ENCODE measurements at places on chromosomes 6 and 20.

DNA sequence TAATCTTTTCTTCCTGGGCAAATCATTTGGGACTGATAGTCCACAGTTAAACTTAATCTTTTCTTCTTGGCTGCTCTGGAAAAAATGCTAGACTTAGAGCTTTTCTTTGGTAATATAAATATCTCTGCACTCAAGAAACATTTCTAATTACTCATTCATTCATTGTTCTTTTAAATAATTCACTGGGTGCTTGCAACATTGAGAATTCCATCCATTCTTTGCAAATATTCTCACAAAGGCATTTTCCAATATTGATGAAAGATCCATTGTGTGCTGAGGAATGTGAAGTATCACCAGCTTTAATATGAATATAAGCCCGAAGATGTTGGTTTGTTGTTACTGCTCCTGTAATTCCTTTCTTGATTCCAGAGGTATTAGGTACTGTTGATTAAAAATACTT is 38.4 kb downstream of the AKAP7 start:
- no peak for DNase-seq

- no peak for DNase-seq
Observed at GRCh38 chr6:155223646-155224451, 40.0 kb upstream of the CLDN20 start.

DNA sequence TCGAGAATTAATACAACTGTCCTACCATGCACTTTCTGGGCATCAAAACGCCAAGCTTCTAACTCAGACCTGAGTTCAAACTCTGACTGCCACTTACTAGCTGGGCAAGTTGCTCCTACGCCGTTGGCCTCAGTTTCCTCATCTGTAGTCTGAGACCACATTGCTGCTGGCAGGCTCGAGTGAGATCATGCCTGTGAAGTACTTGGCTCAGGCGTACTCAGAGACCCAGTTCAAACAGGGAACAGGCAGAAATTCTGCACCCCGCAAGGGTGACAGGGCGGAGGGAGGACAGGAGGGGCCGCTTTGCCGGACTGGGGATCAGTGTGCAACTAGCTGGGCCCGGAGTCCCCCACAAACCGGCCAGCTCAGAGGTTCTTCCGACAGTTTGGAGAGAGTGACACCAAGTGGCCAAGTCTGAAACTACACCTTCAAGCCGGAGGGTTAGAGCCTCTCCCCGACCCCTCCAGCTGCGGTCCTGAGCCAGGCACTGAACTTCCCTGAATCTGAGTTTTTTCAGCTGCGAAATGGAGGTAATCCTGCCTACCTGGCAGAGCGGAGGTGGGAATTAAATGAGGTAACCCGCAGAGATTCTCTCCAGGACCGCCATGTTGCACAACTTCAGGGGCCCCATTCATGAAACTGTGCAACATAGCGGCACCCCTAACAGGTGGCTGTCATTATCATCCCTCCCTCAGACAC is 46.0 kb upstream of the PTPN1 start:
- peak; percentile 50 for DNase-seq

DNA sequence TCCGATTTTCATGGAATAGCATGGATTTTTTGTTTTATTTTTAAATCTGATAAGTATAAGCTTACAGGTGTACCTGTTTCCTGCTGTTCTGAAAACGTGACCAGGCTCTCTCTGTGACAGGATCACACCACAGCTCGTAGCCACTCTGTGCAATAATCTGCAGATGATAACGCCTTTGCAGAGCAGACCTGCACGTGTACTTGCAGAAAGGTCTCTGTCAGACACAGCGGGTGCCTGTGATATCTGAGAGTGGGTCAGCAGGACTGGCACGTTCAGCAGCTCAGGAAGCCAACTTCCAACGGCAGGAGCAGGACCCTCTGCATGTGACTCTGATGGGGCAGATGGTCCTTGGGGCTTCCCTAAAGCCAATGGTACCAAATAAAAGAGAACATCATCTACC is 68.6 kb upstream of the HDDC2 start:
- no peak for DNase-seq

DNA sequence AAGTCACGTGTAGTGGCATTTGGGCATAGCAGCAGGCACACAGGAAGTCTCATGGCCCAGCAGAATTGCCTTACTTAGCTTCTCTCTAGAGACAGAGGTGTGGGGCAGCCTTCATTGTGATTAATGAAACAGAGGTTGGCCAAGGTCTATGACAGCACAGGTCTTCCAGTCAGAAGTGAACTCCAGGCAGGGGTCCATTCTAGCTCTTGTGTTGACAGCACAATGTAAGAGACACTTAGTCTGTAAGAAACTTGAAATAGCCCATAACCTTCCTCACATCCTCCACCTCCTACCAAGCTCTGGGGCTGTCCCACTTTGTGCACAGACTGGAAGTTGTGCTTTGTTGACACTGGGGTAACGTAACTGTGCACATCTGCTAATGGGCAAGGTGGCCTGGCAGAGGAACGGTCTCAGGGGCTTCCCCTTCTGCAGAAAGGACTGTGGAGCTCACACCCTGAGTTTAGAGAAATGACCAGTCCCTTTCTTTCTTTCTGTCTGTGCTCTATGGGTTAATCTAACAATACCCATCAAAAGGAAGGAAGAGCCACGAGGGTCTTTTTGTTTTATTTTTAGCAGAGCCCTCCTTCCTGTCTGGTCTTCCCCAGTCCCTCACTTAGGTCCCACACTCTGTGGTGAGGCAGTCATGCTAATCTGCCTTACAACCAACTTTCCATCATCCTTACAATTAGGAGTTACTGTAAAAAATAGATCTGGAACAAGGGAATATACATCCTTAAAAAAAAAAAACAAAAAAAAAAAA is 35.6 kb upstream of the TAGAP start:
- no peak for DNase-seq

DNA sequence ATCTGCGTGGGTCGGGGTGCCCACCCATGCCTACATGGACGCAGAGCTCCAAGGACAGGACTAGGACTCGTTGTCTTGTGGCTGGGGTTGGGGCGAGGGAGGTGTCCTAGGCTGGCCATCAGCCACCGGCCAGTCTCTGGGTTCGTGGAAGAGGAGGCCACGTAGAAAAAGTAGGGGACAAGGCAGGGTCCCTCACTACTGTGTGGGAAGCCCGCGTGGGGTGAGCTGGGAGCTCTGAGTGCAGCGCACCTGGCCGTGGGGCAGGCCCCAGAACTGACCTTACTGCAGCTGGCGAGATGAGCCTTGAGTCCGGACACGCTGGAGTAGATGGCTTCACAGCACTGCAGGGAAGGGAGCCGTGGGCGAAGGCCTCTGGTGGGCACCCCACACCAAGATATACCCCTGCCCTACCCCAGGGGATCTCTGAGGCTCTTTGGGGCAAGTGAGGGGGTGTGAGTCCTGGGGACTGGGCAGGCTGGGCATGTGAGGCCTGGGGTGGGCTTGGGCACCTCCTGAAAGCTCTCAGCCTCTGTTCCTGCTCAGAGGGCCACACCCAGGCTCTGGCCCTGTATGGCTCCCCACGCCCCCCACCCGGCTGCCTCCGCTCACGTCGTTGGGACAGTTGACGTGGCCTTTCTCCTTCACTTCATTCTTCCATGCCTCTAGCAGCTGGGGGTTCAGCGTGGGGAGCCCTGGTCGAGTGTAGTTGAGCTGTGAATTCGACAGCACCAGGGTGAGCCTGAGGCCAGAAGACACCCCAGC is 5.6 kb upstream of the UCKL1 start:
- no peak for DNase-seq

GRCh38 chr6:150430815-150431214 is 62.0 kb downstream of the IYD start:
- DNase-seq: no peak

- no peak for DNase-seq
Observed at GRCh38 chr6:83976871-83977270, 56.7 kb upstream of the MRAP2 start.

All from RPMI8226 (cell line).